ENCODE measurements at places on chromosomes 12 and 14.

GRCh38 chr12:130155416-130156073 is 6.7 kb upstream of the FZD10 start:
- no peak for DNase-seq

DNA sequence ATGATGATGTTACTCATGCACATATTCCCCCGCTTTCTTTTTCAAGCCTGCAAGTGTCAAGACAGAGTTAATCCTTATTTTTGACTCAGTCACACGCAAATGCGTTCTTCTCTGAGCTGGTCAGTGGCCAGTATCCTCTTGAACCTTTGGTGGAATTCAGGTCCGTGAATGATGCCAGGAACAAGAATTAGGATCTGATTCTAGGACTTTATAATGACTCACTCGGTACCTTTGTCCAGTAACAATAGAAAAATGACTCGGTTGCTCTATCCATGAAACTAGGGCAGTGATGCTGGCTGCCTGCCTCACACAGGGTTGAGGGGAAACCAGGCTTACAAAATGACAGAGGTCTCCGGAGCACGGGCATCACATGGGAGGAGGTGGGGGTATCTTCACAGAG is 185.8 kb upstream of the NUDT4 start:
- DNase-seq = no peak

- no peak for DNase-seq
Observed at GRCh38 chr14:71290960-71291466, 383.8 kb downstream of the PCNX1 start.

DNA sequence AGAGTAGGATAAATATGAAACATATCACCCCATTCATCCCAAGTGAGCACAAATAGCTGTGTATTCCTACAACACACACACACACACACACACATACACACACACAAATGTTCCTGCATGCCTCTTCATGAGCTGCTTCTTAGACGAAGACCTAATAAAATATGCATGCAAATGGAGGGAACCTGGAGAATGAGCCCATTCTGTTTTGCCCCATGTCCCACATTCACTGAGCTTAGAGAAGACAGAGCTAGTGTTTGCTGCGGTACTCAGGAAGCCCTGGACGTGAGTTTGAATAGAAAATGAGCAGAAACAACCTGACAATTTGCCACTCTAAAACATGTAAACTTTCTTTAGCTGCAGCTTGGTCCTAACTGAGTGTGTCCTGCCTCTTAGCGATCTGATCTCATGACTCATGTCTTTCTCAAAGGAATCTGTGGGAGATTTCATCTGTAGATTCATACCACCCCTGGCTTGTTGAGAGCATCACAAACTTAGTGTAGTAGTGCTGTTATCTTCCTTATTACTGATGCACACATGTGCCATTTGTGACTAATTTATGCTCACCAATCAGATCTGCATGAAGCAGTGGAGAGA is 86.8 kb downstream of the ITPR2 start:
- peak; percentile 58 for DNase-seq

DNA sequence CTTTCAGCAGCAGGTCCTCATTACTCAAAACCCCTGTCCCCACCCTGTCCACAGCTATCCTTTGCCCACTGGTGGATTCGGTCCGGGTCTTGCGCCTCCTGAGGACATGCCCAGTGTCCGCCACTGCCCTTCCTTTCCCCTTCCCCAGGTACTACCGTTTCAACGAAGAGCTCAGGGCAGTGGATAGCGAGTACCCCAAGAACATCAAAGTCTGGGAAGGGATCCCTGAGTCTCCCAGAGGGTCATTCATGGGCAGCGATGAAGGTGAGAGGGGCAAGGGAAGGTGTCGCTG is 8.7 kb downstream of the MMP14 start:
- no peak for DNase-seq
